ENCODE measurements at places on chromosomes 7 and 10. TPM values are rescaled to one million over a fixed set of nuclear protein-coding genes. Genes with fewer than 3 reads are reported as not detected.
A peak's percentile ranks its signal among the peaks of the same experiment; 100 is the strongest.

Gene DNAH11
- total RNA-seq, result 3.4 TPM

Gene RBP3
- not detected for total RNA-seq

Gene AZGP1
- not detected for total RNA-seq

Gene TUBB8
- total RNA-seq, result not detected

Gene SLC25A13
- 29.4 TPM for total RNA-seq

Gene MYL10
- not detected for total RNA-seq

Gene CALY
- not detected for total RNA-seq

Gene HOXA6
- total RNA-seq, result 0.19 TPM

Gene ADARB2
- total RNA-seq, result 0.39 TPM

Gene GBX1
- total RNA-seq, result not detected

Gene DDC
- not detected for total RNA-seq

GRCh38 chr7:149854611-149855360, 16.6 kb downstream of the ZNF862 start:
- no peak for DNase-seq

GRCh38 chr10:131905267-131905571, 4.4 kb downstream of the PPP2R2D start:
- DNase-seq, result no peak

DNA sequence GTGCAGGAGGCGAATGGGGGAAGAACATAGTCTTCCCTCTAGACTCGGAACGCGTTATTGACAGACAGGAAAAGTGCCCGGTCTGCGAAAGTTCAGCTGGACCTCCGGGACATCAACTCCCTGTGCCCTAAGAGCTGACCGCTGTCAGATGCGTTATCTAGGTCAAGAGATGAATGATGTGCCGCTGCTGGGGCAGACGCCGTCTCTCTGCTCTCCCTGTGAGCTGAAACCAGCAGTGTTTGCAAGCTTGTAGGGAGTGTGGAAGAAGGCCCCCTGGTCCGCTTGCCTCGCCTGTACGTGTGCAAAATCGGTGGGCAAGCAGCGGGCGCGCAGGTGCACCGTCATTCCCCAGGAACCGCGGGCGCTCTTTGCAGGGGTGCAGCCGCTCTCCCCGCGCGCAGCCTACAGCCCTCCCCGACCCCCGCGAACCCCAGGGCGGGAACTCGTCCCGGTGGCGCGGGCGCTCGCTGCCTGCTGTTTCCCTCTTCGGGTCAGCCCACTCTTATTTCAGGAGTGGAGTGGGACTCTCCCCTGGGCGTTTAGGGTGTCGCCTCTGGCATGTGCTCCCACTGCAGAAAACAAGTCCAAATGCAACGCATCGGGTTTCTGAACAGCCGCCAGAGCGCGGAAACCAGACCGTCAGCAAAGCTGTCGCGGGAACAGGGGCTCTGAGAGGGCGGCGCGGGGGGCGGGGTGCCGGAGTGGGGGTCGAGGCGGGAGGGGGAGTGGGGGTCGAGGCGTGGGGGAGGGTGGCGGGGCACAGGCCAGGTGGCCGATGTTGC, 1.8 kb upstream of the PFKFB3 start:
- DNase-seq, result no peak

DNA sequence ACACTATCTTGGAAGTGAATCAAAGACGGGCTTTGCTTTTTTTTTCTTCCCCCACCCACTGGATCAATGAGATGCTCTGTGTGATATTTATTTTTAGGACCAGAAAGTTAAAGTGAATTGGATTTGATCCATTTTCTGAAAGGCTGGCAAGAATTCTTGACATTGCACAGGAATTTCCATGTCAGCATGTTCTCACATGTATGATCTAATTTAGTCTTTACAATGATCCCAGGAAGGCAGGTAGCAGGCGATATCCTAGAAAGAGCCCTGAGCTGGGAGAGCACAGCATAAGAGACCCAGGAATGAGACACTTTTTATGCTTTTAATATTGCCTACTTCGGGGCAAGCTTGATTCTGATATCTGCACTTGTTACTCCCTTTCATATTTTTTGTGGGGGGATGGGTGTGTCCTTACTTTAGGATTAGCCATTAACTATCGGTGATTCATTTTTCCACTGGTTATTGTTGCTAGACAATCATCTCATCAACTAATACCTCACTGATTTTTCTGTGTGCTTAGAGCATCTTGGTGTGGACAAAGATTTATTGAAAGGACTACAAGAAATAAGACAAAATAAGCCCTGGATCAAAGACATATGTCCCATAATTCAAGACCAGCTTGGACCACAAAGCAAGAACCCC, 58.1 kb downstream of the NRP1 start:
- no peak for DNase-seq

DNA sequence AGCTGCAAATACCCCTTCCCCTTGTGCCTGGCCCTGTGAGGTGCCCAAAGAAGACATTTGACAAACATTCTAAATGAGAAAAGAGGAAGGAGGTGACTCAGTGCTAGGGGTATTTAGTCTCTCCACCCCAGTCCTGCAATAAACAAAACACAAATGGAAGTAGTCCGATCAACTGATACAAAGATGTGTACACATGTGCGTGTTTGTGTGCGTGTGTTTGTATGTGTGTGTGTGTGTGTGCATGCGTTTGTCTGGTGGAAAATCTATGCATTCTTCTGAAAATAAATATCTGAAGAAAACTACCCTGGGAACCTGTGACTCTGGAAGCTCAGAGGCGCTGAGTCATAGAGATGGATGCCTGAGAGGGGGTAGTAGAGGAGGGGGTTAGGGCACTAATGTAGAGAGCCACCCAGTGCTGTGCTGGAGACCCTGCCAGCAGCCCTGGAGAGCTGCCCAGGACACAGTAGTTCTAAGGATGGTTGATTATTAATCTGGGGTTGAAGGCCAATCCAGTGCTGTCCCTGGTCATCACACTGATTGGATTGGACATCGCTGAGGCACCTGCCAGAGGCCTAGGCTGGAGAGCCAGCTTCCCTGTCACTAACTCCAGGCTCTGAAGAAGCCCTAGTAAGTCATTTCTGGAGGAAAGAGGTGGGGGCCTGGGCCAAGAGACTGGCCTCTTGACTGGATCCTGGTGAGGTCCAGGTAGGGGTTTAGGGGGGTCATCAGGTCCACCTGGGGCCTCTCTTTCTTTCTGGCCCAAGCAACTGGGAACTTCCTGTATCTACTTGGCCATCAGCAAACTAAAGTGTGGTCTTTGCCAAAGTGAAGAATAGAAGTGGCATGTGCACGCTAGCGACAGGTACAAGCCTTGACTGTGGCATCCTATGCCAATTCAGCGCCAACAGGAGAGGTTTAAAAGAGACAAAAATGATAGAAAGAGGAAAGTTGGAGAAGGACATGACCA, 18.5 kb downstream of the SFTPA1 start:
- no peak for DNase-seq

DNA sequence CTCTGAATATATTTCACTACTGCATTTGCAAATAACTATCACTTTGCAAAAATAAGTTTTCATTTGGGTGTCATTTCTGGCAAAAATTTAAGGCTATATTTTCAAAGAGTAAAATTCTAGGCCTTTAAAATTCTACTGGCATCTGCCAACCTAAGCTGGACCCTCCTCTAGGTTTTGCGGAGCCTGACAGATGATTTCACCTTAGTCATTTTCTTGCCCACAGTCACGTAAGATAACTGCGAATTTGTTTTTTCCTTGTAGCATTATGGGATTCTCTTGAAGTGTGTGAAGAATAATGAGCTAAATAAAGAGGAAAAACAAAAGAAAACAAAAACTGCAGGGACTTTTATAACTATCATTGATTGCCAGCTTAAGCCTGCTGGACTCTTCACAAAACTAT, 7.8 kb downstream of the MEOX2 start:
- DNase-seq, result no peak

GRCh38 chr10:67602268-67602950, 93.6 kb downstream of the CTNNA3 start:
- no peak for DNase-seq

GRCh38 chr10:60490013-60490412, 100.3 kb upstream of the ANK3 start:
- no peak for DNase-seq

GRCh38 chr7:145123502-145123901, 287.6 kb upstream of the TPK1 start:
- DNase-seq, result no peak

DNA sequence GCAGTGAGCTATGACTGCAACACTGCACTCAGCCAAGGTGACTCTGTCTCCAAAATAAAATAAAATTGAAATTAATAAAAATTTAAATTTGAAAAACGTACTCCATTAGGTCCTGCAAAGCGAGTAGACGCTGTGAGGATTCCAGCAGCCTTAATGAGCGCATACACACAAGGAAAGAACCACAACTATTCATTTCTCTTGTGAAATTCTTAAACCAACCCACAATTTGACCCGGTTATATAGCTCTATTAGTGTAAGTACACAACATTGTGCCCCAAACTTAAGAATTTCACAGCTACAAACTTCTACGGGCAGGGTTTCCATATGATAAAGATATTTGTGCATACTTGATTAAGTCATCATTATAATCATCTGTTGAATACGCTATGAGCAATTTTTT, 84.4 kb downstream of the PARD3 start:
- no peak for DNase-seq

GRCh38 chr10:24007359-24007758, 201.6 kb upstream of the KIAA1217 start:
- no peak for DNase-seq

DNA sequence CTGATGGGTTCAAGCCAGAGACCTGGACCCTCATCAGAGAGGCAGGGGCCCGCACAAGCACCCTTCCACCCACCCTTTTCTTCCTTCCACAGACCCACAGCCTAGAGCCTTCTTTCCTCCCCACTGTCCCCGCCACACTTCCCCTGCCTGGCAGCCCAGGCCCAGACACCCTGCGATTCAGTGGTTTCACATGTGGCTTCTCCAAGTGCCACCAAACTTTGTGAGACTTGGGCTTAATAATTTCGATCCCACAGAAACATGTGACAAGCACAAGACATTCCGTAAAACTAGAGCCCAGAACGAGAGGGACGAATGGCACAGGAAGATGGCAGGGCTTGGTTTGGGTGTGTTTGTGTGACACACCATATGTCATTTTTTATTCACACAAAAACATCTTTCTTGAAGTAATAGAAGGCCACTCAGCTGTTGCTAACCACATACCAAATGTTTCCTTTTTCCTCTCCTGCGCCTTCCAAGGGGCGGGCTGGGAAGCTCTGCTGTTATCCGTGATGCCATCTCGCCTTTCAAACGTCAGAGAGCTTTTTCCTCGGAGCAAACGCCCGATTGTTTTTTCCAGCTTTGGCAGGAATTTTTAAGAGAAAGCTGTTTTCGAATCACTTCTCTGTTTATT, 162.9 kb downstream of the GRK5 start:
- DNase-seq, result peak; percentile 78

DNA sequence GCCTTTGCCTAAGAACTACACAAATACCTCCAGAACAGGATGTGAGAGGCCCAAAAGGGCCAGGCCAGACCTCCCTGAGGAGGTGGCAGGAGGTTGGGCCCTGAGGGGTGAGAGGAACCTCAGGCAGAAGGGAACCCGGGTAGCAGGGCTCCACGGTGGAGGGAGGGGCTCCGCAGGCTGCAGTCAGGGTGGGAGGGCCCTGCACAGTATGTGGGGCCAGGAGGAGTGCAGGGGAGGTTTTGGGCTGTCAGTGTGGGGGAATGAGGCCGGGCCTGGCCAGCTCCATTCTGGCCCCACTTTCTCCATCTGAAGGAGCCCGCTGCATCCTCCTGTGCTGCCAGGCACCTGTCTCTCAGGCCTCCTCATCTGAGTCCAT, 25.9 kb downstream of the DNAJB12 start:
- no peak for DNase-seq

DNA sequence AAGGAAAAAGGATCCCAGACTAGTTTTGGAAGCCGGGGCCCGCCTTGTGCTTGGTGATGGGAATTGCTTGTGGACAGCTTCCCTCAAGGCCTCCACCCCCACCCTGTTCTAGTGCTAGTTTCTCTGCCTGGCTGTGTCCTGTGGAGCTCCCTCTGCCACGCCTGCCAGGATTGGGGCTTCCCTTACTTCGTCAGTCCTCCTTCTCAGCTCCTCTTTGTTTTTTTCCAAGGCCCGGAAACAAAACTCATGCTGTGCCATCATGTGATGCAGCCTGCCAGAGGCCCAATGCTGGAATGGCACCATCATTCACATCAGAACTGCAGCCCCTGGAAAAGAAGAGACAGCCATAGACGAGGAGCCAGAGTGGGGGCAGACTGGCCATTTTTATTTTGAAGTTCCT, 11.2 kb downstream of the YKT6 start:
- DNase-seq, result no peak

GRCh38 chr7:149281508-149282330, 19.7 kb downstream of the ZNF783 start:
- no peak for DNase-seq

DNA sequence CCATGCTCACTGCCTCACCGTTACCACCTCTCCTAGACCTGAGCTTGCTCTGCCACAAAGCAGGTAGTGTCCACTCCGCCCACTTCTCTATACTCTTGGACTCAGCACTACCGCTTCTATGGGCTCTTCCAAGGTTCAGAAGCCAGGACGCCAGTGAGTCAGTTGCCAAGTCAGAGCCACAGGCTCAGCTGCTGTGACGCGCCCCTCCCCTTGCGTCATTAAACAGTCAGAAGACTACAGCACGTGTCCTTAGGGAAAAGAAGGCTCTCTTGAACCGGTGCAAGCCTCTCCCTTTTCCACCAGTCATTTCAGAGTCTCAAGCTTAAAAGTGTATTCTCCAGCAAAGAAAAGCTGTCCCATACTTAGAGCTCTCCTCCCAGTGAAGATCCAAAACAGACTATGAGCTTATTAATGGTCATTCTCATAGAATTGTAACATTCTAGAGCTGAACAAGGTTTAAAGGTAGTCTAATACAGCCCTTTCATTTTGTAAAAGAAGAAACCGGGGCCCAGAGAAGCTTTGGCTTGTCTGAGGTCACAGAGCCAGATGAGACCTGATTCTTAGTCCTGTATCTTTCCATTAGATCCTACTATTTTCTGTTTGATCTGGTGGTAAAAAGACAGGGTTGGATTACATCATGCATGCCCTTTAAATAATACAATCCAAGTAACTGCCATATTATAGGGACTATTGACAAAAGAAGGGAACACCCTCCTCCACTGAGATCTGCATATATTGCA, 40.9 kb upstream of the MET start:
- no peak for DNase-seq

GRCh38 chr10:66925896-66926715, at the start of gene LRRTM3:
Gene LRRTM3, plus strand, starts transcription at chr10:66926036.
- DNase-seq, result peak; percentile 14

DNA sequence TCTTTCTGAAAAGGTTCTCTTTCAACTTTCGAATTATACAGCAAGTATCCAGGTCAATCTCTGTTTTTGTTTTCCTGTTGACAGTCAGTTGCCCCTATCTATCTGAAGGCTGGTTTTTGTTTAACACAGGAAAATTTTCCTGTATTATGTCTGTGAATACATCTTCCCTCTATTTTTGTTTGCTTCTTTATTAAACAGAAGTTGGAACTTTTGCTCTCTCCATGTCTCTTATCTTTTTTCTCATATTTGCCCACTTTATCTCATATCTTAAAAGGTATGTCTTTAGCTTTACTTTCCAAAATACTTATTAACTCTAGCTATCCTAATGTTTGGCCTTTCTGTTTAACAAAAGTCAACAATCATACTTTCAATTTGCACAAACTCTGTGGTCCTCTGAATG, 95.0 kb downstream of the BRAF start:
- no peak for DNase-seq

- no peak for DNase-seq
Observed at GRCh38 chr10:61961278-61961677, 59.8 kb downstream of the ARID5B start.
